ENCODE measurements at places on chromosomes 4 and X. TPM values are rescaled to one million over a fixed set of nuclear protein-coding genes. Genes with fewer than 3 reads are reported as not detected.

The PPEF2 gene
- not detected for total RNA-seq

The GABRA4 gene
- total RNA-seq = not detected

The DHRSX gene
- total RNA-seq = 22.2 TPM

The CDX4 gene
- not detected for total RNA-seq

The UGT2A1 gene
- 0.93 TPM for total RNA-seq

The AADAT gene
- 0.93 TPM for total RNA-seq

The TRPC3 gene
- total RNA-seq = not detected

The TXK gene
- 0.79 TPM for total RNA-seq

The NXF2B gene
- total RNA-seq = not detected

The ZNF827 gene
- 12.9 TPM for total RNA-seq

The SGMS2 gene
- total RNA-seq = 98.2 TPM

The PALLD gene
- 10.1 TPM for total RNA-seq

The SLITRK4 gene
- total RNA-seq = 64.4 TPM
